ENCODE measurements at places on chromosomes 13 and 19.

- no peak for DNase-seq
Measured at GRCh38 chr19:8887364-8887763, 55.2 kb downstream of the MBD3L1 start.

- no peak for DNase-seq
Measured at GRCh38 chr13:75541287-75541686, 3.6 kb upstream of the COMMD6 start.

DNA sequence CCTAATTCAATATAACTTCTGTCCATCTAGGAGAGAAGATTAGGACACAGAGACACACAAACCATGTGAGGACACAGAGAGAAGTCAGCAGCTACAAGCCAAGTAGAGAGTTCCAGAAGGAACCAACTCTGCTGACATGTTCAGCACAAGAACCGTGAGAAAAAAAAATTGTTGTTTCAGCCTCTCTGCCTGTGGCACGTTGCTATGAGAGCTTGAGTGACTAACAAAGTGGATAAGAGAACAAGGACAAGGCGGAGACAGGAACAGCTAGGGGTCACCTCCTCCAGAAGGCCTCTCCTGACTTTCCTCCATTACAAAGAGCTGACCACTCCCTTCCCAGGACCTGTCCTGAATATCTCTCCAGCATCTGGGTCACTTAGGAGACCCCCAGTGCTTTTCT lies 5.6 kb upstream of the SIGLEC12 start:
- no peak for DNase-seq

DNA sequence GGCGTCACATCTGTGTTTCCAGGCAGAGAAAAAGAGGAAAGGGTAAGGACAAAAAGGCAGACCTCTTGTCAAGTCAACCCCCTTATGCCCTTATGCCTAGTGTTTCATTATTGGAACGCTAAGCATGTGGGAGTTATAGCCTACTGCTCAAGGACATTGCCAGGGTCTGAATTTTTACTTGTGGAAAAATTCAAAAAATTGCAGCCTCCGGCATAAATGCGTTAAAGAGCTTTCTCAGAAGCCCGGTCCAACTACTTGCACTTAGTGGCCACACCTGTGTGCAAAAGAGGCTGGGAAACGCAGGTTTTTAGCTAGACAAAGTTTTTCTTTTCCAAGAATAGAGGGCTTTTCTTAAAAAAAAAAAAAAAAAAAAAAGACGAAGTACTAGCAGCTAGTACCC lies 139.8 kb downstream of the DPF1 start:
- no peak for DNase-seq

DNA sequence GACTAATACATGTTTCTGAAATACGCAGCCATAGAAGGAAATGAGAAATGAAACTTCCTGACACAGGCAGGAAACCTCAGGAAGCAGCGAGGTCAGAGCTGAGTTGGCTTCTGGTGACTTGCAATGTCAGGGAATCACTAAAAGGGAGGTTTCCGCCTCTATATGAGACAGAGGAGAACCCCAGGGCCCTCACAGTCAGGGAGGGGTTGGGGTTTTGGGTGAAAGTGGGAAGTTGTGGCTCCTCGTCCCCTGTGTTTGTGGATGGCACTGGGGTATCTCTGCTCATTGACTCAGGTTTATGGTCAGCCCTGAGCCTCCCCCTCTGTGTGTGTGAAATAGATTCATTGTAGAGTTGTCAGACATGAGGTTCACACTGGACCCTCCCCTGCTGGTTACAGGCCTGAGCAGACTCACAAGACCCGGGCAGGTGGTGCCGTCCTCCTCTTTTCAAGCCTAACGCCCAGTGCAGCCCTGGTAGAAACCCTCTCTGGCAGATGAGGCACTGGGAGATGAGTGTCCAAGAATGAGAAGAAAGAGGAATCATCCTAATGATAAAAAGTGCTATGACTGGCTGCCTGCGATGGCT lies 5.5 kb upstream of the LILRA6 start:
- DNase-seq, result no peak

DNA sequence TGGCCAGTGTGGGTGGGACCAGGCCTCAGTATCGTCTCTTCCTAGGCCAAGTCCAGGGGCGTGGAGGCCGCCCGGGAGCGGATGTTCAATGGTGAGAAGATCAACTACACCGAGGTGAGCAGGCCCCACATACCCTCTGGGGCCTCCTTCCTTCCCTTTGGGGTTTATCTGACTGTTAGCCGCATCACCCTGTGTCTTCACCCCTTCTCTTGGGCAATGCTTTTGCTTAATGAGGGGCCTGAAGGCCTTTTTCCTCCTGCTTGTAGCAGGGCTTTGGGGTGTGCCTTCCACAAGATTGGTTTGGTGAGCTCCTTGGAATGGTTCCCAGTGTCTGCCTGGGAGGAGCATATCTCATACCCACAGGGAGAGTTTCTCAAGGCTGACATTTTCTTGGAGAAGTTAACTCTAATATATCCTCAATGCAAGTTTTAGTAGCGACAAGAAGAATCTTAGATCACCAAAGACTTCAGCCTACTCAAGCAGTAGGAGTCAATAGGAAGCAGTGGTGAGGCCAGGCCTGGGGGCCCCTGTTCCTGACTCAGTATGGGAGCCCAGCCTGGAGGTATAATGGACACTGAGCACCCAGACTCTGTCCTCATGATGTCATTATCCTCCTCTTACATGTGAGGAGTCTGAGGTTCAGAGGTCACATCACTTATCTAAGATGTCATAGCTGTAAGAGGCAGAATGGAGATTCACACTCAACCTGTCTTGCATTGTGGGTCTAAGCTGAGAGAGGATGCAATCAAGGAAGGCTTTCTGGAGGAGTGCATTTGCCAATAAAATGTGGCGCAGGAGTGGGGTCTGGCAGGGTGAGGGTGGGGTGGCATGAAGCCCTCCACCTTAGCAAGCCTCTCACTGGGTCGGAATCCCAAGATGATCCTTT lies 2.0 kb downstream of the GPI start:
- DNase-seq, result no peak

- DNase-seq, result no peak
Measured at GRCh38 chr19:55493052-55493644, 4.9 kb downstream of the SSC5D start.

- no peak for DNase-seq
Measured at GRCh38 chr13:33710924-33711323, 107.0 kb upstream of the RFC3 start.

DNA sequence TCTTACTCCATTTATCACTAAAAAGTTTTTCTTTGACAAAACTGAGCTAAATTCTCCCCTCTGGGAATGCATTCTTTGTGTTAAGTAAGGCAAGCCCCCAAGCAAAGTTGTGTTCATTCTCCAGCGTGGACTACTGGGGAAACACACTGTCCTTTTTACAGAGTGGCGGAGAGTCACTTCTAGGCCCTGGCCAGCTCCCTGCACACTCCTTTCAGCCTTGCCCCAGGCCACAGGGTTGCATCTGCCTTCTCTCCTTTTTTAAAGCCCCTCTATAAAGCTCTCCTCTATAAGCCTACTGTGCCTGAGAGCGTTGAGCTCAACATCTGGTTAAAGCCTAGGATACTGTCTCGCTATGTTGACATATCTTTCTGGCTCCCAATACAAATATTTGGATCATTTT lies 803.4 kb downstream of the PCDH17 start:
- no peak for DNase-seq

DNA sequence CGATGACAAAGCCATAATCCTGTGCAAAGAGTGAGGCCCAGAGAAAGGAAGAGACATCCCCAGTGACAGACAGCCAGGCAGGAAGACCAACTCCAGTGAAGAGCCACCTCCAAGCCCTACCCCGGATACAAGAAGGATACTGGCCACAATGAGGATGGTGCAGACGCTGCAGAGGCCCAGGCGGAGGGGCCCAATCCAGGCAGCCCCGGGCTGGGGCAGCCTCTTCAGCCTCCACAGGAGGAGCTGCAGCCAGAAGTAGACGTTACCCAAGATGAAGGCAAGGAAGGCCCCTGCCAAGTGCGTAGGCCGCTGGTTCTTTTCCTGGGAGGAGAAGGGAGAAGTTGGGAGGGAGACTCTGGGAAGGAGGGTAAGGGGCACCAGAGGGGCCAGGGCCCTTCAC lies 8.5 kb downstream of the TMEM150B start:
- no peak for DNase-seq

DNA sequence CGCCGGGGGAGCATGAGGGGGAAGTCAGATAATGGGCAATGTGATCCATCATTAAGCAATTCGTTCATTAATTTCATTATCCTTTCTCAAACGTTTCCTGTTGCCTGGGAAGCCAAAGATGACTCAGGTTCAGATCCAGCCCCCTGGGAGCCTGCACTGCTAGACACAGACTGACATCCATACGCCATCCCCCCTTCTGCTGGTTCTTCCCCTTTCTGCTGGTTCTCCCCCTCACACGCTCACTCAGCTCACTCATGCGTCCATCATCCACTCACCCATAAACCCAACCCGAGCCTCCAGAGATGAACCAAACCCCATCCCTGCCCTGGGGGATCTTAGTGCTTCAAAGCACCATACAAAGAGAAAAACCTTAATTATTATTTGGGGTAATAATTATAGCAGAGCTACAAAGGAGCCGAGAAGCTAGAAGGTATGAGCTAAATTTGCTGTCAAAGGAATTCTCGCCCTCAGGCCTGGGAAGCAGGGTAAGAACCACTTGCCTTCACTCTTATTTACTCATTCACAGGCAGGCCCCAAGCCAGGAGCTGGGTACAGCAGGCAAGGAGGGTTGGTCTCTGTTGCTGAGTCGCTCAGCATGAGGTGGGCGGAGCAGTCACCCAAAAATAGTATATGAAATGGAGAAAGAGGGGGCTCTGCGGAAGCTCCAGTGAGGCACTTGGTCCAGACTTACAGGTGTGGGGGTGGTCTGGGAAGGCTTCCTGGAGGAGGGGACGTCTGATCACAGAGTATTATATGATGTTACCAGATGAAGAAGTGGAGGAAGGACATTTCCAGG lies 7.0 kb upstream of the ZNF444 start:
- DNase-seq, result no peak

GRCh38 chr19:29525901-29526729 lies at the start of gene VSTM2B:
Gene VSTM2B (plus strand): TSS chr19:29525994. CDS start chr19:29526584, 590 bp downstream.
- no peak for DNase-seq

DNA sequence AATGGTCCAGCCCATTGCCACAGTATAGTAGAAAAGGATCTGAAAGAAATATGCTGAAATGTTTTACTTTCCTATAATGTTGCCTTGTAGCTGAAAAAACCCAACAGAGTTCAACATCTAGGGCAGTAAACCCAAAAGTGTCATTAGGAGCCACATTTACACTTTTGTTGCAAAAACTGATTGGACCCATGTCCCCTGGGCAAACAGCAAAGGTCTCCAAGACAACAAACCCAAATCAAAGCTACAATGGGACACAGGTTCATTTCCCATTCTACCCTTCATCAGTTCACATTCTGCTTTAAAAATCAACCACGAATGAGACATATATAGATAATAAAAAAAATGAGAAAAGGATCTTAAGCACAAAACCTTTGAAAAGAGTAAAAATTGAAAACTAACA lies 744.8 kb downstream of the PCDH17 start:
- DNase-seq, result no peak

DNA sequence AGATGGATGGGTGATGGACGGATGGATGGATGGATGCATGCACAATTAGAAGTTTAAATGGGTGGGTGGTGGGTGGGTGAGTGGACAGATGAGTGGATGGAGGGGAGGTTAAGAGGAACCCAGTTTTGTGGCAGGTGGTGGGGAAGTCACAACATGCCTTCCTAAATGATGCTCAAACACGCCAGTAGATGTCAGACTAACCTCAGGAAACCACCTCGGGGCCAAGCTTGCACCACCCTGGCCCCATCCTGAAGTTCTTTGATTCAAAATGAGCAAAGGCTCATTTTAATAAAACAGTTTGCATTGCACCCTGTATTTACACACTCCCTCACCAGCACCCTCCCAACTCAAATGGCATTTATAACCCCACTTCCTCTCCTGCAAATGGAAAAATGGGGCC lies 91.4 kb upstream of the CACNA1A start:
- DNase-seq, result no peak

- DNase-seq, result no peak
Measured at GRCh38 chr19:45040059-45040771, 1.4 kb downstream of the CLASRP start.

- no peak for DNase-seq
Measured at GRCh38 chr19:16589917-16590316, 17.7 kb upstream of the SLC35E1 start.

GRCh38 chr19:45110851-45111266 lies 17.9 kb downstream of the PPP1R37 start:
- DNase-seq, result no peak

GRCh38 chr13:22594041-22594440 lies 586.7 kb upstream of the SGCG start:
- no peak for DNase-seq

DNA sequence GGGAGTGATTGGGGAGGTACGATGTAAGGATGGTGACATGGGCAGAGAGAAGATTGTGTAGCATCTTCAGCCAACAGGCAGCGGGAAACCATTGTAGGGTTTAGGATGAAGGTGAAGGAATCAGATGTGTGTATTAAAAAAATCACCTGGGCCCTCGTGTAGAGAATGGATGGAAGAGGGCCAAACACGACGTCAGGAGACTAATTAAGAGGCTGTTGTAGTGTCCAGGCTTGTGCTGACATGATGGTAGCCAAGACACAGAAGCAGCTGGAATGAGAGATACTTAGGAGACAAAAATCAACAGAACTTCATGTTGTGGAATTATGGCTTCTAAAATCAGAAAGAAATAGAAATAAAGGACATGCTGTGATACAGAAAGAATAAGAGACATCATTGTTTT lies 41.2 kb upstream of the ARGLU1 start:
- DNase-seq, result no peak

DNA sequence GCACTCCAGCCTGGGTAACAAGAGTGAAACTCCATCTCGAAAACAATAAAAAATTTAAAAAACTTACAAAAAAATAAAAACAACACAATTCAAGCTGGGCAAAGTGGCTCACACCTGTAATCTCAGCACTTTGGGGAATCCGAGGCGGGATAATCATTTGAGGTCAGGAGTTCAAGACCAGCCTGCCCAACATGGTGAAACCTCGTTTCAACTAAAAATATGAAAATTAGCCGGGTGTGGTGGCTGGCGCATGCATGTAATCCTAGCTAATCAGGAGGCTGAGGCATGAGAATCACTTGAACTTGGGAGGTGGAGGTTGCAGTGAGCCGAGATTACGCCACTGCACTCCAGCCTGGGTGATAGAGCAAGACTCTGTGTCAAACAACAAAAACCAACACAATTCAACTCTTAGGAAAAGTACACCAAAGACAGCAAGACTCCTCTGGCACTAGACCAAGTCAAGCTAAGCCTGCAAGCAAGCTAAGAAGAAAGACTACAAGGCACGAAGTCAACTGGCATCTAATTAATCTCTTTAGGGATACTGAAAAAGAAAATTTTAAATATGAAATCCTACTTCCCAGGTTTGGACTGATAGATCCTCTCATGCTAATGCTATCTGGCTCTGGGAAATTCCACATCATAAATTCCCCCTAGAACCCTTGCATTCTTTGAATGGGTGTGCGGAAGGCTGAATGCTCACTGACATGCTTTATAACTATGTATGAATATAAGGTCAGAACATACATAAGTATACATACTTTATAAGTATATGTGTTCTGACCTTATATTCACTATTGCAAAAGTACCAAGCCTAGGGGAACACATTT lies 7.9 kb downstream of the PBX4 start:
- no peak for DNase-seq

GRCh38 chr19:35293363-35293739 lies 1.4 kb downstream of the MAG start:
- no peak for DNase-seq
